Activated effector memory CD4-positive, alpha-beta T cell treated with Interleukin-2 at 50 U/mL for 16 hours (primary cell): ENCODE measurements at places on chromosomes 4 and X.

DNA sequence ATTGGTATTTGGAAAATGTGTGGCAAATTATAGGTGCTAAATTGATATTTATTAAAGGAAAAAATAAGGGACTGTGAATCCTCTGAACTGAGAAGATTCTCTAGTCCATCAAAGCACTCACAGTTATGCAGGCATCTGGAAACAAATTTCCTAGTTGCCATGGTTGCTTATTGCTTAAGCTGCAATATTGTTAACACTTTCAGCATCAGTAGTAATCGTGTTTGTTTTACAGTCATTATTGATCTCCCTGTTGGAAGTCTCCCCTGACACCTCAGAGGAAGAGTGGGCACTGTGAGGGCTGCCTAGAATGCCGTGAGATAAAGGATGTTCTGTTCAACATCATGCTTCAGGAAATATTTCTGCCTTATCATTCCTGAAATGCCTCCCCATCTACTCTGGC is 2004.3 kb upstream of the ADGRL3 start:
- DNase-seq = no peak

DNA sequence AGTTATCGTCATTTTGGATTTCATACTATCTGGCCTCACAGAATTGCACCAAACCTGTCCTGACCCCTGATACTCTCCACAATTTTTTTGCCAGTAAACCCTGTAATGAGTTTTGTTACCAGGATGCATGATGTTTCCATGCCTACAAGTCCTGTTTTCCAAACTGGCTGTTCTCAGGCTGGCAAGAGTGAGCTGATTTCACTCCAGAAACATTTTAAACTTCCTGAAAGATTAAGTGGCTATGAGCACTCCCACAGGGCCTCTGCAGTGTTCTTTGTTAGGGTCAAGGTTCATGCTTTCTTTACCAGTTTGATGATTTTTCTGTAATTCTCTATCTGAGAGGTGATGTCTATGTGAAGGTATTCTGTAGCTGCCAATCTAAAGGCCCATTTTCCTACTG is 31.7 kb upstream of the PDLIM3 start:
- DNase-seq = no peak

GRCh38 chrX:17298564-17298963 is 76.4 kb upstream of the NHS start:
- no peak for DNase-seq

- no peak for DNase-seq
Measured at GRCh38 chr4:168441412-168441811, 38.9 kb downstream of the DDX60L start.

GRCh38 chr4:6987588-6987961 is 55.6 kb upstream of the TADA2B start:
- DNase-seq = no peak

GRCh38 chrX:112078606-112079005 is 4.0 kb downstream of the TRPC5 start:
- no peak for DNase-seq

DNA sequence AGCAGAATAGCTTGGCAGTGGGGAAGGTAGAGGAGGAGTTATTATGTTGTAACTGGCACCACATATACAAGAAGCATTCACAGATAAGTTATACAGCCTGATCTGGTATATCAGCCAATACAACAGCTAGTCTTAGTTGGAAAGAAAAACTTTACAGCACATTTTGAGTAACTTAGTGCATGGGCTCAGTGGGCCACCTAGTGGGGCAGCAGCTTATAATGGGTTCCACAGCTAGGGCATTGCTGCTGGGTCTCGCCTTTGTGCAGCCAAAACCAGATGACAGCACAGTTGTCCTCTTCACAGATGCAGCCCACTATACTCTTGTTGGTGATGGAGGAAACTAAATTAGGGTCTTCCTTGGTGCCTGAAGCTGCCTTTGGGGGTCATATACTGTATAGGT is 448.1 kb upstream of the RASGEF1B start:
- no peak for DNase-seq

GRCh38 chr4:83174844-83175414 is 60.4 kb upstream of the PLAC8 start:
- DNase-seq = no peak

DNA sequence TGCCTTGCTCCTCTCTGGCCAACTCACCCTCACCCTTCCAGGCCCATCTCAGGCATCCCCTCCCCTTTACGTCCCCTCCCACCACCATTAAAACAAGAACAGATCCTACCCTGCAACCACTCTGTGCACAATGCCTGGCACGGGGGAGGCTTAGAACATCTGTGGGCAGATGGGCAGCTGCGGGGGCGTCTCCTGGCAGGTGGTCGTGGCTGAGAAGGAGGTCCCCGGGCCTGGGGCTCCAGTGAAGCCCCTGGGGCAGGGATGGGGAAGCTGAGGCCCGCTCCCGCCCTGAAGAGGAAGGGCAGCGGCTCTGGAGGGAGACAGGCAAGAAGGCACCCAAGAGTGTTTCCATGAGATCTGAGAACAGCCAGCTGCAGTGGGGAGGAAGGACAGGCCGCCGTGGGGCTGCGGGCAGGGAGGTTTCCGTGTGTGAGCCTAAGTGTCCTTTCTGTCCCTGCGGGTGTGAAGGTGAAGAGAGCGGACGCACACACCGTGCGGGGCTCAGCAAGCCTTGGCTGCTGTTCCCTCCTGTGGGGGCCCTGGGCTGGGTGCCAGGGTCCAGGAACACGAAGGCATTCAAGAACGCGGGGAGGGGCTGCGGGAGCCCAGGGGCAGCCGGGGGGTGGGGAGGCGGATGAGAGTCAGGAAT is 7.8 kb upstream of the TBC1D14 start:
- no peak for DNase-seq

GRCh38 chrX:2960861-2961515 is 31.8 kb upstream of the ARSD start:
- no peak for DNase-seq

DNA sequence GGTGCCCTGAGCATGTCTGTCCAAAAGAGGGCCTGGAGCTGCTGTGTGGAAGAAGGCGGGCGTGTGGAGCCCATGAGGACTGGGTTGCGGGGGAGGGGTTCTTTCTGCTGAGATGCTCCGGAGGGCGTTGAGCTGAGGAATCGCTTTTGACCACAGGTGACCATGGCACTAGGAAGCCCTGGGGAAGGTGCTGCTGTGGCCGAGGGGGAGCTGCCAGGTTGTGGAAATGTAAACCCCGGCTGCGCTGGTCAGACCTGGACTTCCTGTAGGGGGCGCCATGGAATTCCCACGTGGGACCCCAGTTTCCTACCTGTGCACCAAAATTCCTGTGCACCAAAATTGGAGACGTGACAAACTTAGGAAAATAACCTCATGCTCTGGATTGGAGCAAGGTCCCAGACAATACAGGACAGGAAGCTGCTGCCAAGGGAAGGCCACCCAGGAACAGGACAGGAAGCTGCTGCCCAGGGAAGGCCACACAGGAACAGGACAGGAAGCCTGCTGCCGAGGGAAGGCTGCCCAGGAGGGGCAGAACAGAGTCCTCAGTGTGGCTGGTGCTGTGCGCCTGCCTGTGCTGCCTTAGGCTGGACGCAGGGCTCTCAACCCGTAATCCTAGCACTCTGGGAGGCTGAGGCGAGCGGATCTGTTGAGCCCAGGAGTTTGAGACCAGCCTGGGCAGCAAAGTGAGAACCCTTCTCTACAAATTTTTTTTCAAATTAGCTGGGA is 28.4 kb upstream of the UVSSA start:
- no peak for DNase-seq

GRCh38 chr4:105751718-105752299 is 43.2 kb downstream of the GSTCD start:
- no peak for DNase-seq
